ENCODE measurements at places on chromosomes 5 and 9.

DNA sequence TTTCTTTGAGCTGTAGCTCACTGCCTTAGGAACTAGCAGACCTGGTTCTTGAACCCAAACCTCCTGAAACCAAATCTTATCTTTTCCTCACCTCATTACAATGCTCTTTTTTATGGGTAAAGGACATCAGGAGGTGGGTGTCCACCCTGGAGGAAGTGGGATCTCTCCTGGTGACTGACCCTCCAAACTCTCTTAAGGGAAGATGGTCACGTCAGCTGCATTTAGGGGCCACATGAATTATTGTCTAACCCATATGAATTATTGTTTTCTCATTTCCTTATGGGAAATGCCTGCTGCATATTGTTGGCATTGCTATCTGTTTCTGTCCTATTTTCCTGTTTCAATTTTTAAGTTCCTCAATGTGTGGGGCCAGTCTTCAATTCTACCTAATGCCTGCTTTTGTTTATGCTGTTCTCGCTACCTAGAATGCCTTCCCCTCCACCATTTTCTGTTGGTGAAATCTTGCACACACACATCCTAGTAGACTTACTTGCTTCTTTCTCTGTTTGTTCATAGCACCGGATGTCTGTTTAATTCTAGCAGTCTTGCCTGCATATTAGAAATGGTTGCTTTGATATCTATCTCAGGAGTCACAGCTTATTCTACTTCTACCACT is 22.0 kb upstream of the SPINK1 start:
- DNase-seq, result no peak

DNA sequence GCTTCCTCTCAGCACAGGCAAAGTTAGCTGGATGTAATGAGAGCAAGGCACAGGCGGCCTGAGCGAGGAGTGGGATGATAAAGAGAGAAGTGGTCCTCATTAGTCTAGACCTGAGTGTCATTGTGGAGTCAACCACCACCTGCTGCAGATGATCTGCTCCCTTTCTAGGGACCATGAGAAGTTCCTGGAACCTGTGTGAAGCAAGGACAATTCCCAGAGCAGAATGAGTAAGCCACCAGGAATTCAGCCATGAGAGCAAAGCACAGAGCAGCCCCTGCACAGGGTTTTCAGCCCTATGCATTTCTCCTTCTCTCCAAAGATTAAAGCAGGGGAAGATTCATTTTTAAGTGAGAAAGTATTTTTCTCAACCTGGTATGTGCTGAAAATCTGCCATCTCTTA is 146.8 kb upstream of the SPEF2 start:
- no peak for DNase-seq

DNA sequence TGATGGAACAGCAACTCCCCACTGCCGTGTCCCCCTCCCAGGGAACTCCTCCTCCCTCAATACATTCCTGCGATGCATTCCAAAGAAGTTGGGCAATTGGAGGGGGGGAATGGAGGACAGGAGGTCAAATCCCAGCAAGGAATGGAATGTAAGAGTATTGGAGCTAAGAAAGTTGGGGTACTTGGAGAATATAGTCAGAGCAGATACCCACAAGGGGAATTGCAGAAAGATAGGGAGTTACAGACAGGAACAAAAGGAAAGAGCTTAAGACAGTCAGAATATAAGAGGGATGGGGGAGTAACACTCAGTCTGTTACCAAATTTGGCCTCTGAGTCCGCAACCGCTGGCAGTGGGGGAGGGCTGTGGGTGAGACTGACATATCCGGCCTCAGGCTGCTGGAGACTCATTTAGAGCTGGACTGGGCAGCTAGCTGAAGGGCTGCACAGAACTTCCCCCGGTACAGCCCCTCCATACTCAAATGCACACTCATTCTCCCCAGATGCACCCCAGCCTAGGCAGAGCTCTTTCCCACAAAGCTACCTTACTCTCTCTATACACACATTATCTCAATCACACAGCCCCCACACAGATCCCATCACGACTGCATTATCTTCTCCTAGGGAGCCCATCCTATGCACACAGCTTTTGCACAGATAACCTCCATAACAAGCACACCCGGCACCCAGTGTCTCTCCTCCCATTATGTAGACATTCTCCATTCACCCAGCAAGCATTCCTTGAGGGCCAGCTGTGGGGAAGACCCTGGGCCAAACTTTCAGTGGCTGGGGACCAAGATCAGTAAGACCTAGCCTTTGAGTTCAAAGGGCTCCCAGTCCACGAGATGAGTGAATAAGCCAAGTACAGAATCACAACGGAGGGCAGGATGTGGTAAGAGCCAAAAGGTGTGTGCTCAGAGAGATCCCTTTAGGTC is 3.7 kb downstream of the TLN1 start:
- DNase-seq, result peak; percentile 15

DNA sequence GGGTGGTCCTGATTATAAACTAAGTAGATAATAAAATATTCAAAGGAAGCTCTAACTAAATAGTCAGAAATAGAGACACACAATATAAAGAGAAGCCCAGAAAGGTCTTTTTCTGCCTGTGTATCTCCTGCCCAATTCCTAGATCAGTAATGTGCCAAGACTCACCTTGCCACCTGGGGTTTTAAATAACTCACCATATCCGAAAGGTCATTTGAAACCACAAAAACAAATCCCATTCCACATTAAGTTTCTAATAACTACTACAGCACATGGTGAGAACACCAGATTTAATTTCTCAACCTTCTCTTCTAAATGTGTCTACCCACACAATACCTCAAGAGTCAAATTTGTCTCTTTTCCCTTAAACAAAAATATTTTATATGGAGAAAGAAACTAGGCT is 75.2 kb downstream of the ZNF608 start:
- DNase-seq, result no peak

DNA sequence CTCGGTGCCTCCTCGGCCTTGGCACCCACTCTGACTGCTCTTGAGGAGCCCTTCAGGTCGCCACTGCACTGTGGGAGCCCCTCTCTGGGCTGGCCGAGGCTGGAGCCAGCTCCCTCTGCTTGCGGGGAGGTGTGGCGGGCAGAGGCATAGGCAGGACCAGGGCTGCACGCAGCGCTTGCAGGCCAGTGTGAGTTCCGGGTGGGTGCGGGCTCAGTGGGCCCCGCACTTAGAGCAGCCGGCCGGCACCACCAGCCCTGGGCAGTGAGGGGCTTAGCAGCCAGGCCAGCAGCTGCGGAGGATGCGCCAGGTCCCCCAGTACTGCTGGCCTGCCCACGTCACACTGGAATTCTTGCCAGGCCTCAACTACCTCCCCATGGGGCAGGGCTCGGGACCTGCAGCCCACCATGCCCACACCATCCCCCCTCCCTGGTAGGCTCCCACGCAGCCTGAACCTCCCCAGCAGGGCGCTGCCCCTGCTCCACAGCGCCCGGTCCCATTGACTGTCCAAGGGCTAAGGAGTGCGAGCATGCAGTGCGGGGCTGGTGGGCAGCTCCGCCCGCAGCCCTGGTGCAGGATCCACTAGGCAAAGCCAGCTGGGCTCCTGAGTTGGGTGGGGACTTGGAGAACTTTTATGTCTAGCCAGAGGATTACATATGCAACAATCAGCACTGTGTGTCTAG is 602.9 kb upstream of the ST8SIA4 start:
- no peak for DNase-seq

DNA sequence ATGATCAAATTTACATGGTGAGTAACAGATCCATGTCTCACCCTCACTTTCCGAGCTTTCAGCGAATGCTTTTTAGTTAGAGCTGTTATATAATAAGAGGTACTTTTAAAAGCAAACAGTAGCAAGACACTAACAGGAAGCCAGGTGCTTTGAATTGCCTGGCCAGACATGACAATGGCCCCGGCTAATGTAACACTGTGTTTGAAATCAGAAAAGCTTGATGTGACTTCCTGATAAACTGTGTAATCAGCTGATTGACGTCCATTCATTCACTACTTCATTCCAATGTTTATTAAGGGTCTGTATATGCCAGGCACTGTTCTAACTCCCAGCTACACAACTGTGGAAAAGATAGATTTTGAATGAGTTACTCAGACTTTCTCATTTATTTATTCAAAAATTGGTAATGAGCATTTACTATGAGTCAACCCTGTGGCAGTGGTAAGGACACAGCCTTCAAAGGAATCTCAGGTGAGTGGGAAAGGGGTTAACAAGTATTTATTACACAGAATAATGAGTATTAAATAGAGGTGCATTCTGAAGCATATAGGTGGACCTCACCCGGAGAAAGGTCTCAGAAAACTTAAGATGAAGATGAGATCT is 26.6 kb downstream of the DPYSL3 start:
- no peak for DNase-seq

GRCh38 chr5:180018347-180019060 is 53.1 kb downstream of the RNF130 start:
- DNase-seq, result no peak

GRCh38 chr5:131381777-131382176 is 117.9 kb downstream of the CDC42SE2 start:
- DNase-seq, result no peak

GRCh38 chr5:78245136-78245535 is 49.4 kb downstream of the AP3B1 start:
- DNase-seq, result no peak

GRCh38 chr5:166302166-166302565 is 1989.3 kb upstream of the WWC1 start:
- DNase-seq, result no peak

DNA sequence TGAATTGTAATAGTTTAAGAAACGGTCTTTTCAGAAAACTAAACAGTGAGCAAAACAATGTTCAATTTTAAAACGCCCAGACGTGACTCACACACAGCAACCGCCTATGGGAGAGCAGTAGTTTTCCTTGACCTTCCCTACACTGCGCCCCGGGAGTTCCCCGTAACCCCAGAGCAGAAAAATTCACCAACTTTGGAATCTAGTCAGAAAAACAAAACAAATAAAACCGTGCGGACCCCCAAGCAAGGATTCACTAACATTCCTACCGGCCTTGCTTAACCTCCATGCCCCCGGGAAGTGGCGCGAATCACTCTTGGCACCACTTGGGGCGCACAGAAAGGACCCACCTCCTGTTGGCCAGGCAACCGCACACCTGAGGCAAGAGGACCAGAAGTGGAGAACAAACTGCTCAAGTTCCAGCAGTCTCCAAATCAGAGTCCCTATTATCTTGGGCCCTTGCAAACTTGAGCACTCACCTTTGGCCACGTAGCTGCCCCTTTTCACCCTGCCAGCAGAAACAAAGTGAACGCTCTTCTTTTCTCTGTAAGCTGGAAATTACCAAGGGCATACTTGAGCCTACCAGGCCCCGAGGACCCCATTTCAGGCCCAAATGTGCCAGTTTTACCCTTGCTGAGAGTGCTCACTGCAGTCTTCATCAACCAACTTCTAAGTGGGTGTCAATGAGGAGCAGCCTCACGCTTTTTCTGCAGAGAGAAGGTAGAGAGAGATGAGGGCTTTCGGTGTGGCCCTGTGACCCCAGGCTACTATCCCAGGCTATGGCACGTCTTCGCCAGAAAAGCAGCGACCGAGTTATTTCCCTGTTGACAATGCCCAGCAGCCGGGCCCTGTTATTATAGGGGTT is 189.7 kb downstream of the MEF2C start:
- DNase-seq, result no peak

- no peak for DNase-seq
These were observed 22.1 kb downstream of the SPATA31D1 start for GRCh38 chr9:82010711-82011110.

- DNase-seq, result no peak
These were observed 381.2 kb upstream of the PDE4D start for GRCh38 chr5:60274747-60275146.

GRCh38 chr5:111389390-111390082 is 122.8 kb downstream of the STARD4 start:
- no peak for DNase-seq

- DNase-seq, result no peak
These were observed 193.9 kb downstream of the SYK start for GRCh38 chr9:90995516-90995915.

DNA sequence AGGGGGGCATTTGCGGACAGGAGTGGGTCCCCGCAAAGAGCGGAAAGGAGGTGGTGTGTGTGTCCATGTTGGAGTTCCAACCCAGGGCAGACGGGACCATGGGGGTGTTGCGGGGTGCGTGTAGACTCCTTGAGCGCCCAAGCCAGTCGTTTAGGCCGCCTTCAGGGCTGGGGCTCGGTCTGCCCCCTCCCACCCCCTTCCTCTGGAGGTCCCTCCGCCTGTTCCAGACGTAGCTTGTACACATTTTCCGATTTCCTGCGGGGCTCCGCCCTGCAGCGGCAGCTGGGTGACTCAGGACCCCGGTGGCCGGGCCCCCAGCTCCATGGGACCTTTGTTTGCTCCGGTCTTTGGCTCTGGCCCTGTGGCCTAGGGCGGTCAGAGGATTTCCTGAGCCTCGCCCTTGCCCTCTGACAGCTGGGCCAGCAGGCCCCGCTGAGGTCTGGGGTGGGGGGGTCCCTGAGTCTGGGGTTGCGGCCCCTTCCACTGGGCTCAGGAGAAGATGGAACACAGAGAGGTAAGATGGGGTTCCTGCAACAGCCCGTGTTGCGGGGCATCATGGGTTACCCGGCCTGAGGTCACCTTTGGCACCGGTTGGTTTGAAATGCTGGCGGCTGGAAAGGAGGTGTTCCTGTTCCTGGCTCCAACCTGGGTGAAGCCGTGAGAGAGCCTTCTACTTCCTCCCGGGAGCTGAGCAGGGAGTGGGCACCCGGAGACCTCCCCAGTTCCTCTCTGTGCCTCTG is 1.5 kb downstream of the PKN3 start:
- no peak for DNase-seq

DNA sequence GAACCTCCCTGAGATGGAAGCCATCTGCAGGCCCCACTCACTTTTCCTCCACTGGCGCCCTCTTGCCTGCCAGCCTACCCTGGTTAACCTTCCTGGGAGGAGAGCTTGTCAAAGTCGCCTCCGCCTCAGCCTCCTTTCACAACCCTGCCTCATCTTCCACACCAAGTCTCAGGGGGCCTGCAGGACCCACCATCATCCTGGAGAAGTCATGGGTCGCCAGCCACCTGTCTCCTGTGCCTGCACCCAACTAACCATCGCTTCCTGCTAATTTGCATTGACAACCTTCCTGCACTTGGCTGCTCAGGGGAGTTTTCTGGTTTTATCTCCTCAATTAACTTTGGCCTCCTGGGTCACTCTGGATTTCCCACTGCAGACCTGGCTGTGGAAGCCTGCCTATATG is 52.8 kb upstream of the GRHPR start:
- no peak for DNase-seq

- DNase-seq, result no peak
These were observed 21.3 kb upstream of the SLC12A2 start for GRCh38 chr5:128062172-128062746.

GRCh38 chr5:141547921-141548320 is 59.0 kb downstream of the PCDHGC5 start:
- no peak for DNase-seq

DNA sequence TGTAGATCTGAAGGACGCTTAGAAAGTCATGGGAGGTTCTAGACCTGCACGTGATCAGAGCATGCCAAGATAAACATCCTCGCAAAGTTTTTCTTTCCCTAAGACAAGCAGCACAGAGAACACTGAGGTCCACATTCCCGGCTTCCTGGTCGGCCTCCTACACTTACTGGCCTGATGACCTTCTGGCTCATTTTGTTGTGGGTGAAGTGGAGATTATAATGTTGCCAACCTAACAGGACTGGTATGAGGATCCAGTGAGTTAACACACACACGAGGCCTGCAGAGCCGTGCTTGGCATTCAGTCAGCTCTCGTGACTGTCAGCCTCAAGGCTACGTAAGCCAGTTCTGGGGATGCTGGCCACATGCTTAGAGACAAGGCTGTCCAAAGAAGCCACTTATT is 186.0 kb downstream of the TENT4A start:
- no peak for DNase-seq
